ENCODE measurements at places on chromosomes 4 and X. TPM values are rescaled to one million over a fixed set of nuclear protein-coding genes. Genes with fewer than 3 reads are reported as not detected.

DNA sequence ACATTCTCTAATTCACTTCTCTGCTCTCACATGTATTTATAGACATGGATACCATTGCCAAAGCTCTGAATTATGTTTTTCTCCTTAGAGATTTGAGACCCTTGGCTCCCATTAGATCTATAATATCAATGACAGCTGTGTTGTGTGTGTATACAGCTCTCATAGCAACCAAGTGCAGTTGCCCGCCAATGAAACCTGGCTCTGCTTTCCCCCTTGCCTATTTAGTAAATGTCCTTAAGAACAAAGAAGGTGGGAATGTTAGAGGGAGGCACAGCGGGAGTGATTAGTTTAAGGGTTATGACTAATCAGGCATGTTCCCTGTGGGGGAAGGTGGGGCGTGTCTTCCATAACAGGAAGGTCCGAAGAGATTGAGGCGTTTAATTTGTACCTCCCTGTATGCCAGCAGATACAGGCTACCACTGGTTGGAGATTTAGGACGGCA lies 100.5 kb upstream of the TBC1D9 start:
- DNase-seq = no peak

GRCh38 chrX:78024349-78025059 lies 55.1 kb upstream of the PGAM4 start:
- peak; percentile 2 for DNase-seq

GRCh38 chr4:15131551-15131950 lies 129.3 kb downstream of the CPEB2 start:
- DNase-seq = no peak

DNA sequence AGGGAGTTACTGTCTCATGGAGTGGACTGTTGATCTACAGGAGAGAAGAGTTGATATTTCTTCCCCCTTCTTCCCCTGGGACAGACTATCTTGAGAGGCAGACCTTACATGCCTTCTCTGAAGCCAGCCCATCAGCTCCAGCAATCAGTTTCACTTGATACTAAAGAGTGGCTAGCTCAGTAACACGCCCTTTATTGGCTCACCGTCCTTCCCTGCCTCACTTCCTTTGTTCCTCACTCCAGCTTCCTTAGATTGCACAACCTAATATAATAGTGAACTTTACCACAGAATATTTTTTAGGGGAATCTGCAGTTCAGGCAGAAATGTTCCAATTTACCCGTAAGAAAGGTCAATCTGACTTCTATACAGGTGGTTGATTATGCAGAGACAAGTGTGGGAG lies 128.1 kb upstream of the NDP start:
- DNase-seq = no peak

DNA sequence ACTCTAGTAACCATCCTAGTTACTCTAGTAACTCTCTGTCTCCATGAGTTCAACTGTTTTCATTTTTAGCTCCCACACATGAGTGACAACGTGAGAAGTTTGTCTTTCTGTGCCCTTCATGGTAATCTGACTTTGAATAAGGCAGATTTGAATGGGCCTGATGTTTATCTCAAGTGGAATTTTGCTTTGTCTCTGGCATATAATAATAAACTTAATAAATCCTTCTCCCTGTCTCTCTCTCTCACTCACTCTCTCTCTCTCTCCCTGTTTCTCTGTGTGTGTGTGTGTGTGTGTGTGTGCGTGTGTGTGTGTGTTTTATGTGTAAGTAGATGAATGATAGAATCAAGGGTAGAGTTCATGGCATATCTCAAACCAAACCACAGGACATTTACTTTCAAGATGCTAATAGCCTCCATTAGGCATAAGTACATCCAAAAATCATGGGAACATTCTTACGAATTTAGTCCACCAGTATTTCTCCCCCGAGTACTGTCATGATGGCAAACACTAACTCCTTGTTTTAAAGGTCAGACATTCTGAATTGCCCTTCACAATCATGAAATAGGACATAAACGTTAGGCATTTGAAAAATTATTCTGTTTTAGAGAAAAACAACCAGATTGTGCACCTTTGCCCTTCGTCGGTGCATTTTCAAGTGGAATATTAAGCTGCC lies 193.1 kb downstream of the SPATA18 start:
- no peak for DNase-seq

DNA sequence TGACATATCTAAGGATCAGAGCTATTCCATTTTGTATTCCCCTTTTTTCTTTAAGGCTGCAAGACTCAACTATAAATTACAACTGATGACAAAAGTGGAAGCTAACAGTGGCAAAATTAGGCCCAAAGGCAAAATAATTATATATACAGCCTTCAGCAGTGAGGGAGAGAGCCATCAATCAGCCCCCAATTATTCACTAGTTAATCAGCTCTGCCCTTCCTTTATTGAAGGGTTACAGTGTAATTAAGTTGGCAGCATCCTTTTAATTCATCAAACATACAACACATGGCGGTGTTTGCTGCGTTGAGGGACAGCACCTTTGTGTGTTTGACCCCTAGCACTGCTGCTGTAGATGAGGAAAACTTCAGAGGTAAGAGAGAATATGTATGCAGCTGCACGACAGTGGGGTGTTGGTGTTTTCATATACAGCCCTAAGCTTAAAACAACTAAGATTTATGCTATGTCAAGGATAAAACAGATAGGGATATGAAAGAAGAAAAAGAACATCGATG lies 973.9 kb upstream of the POU3F4 start:
- DNase-seq = no peak

GRCh38 chr4:54908763-54909162 lies 216.6 kb downstream of the KDR start:
- no peak for DNase-seq

DNA sequence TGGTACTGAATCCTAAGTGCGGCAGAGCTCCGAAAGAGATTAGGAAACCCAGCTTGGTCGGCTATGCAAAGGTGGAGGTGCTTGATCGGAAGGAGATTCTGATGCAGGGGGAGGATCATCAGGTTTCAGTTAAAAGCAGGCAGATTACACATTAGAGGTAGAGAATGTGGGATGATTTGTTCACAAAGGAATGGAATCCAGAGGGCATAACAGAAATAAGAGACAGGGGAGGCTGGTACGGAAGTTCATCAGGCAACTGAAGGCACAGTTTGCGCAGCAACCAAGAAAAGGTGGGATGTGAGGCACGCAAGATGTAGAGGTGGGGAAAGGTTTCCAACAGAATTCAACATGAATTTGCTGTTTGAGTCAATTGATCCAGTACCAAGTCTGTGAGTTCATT lies 424 bp upstream of the ZNF330 start:
- DNase-seq = no peak

Gene ZFP92
- total RNA-seq = 2.0 TPM

Gene WDFY3
- 0.18 TPM for total RNA-seq

Gene SLC49A3
- 0.59 TPM for total RNA-seq

Gene ZNF157
- total RNA-seq = 1.0 TPM
